Activated naive CD4-positive, alpha-beta T cell treated with anti-CD3 and anti-CD28 coated beads, Interleukin-2, amount 10 ng/mL, durations not matched to agents 5 hours and 36 hours (primary cell): ENCODE measurements at places on chromosomes 13 and 19. TPM values are rescaled to one million over a fixed set of nuclear protein-coding genes. Genes with fewer than 3 reads are reported as not detected.

The MARCHF2 gene
- total RNA-seq = 23.5 TPM

The RXFP2 gene
- total RNA-seq = not detected

The OR7C1 gene
- total RNA-seq = not detected

The KL gene
- 0.24 TPM for total RNA-seq

The CGB5 gene
- total RNA-seq = not detected

The TSKS gene
- 1.2 TPM for total RNA-seq

The PRODH2 gene
- total RNA-seq = not detected

The RGCC gene
- 43.1 TPM for total RNA-seq

The ADM5 gene
- 4.8 TPM for total RNA-seq

The S1PR5 gene
- total RNA-seq = 0.35 TPM

The PIN1 gene
- 79.7 TPM for total RNA-seq

The ZNF491 gene
- 1.8 TPM for total RNA-seq
